ENCODE measurements at places on chromosomes 7 and 10.

GRCh38 chr10:115129752-115130151, 36.6 kb downstream of the ATRNL1 start:
- no peak for DNase-seq

GRCh38 chr7:149245744-149246143, 6.3 kb downstream of the ZNF212 start:
- DNase-seq = no peak

GRCh38 chr7:134639683-134640279, 6.9 kb upstream of the BPGM start:
- no peak for DNase-seq

DNA sequence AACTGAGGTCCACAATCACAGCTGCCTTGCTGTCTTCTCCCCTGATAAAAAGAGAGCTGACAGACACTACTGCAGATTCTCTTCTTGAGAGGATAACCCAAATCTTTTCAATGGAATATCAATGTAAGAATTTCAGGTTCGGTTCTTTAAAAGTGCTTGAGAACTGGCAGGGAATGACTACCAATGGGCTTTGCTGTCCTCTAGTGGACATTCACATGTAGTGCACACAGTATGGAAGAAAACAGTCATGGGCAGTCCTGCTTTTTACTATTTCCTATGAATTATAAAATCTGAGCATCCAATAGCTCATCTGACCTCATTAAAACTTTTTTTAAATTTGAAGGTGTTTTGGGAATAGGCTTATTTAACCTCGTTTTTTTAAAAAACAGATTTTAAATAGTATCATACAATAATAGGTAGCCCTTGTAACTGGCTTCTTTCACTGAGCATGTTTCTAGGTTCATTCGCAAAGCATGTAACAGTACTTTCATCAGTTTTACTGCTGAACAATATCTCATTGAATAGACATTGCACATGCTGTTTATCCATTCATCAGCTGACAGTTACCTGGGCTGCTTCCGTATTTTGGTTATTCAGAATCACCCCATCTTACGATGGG, 18.3 kb downstream of the FZD9 start:
- DNase-seq = no peak

GRCh38 chr10:77285529-77286182, 352.0 kb downstream of the KCNMA1 start:
- DNase-seq = no peak

GRCh38 chr7:40008223-40008815, 58.3 kb downstream of the CDK13 start:
- DNase-seq = no peak

DNA sequence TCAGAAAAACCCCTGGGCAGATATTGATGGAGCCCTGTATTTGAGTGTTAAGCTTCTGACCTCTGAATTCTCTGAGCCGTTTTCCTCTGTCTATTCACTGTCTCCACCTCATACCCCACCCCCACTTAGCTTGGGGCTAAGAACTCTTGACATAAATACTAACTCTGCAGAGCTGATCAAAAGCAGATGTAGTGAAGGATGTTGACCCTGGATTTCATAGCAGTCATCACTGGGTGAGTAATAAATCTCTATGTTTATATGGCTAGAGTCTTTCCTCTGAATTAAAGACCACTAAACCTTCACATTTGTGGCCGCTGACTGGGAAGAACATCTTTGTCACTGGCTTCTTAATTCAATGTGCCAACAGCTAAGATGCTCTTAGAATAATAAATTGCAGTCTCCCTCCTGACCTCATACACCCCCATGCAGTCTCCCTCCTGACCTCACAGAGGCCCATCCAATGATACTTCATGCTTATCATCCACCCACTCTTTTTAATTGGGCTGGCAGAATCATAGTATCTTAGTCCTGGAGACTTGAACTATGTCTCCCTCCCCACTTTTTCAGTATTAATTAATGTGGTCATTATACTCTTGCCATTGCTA, 78.0 kb upstream of the MACROH2A2 start:
- DNase-seq = no peak

DNA sequence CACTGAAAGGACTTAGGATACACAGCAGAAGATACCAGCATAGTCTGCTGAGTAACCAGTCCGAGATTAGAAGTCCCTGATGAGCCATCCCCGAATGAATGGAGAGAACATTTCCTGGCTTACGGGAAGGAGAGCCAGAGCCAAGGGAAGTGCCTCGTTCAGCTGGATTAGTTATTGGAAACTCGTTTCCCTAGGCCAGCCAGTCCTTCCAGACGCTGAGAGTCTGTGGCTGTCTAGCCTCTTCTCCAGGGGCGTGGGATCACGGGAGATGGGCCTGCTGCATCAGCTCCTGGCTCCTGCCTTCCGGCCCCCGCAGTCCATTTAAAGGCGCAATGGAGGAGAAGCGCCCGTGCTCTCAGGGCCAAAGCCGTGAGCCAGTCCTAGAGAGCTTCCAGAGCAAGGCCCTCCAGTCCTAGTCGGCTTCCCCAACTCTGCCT, 712.8 kb downstream of the PARD3 start:
- DNase-seq = no peak

- no peak for DNase-seq
Measured at GRCh38 chr7:120729245-120729644, 128.7 kb downstream of the TSPAN12 start.

- DNase-seq = peak; percentile 71
Measured at GRCh38 chr7:157685430-157686284, 348.9 kb downstream of the DNAJB6 start.

GRCh38 chr10:103584216-103585010, 90.9 kb downstream of the NEURL1 start:
- no peak for DNase-seq

- DNase-seq = peak; percentile 50
Measured at GRCh38 chr7:157009170-157009777, 1.2 kb downstream of the MNX1 start.

- no peak for DNase-seq
Measured at GRCh38 chr10:27145937-27146336, 8.2 kb downstream of the YME1L1 start.

GRCh38 chr7:103532955-103533354, 86.9 kb upstream of the SLC26A5 start:
- no peak for DNase-seq

DNA sequence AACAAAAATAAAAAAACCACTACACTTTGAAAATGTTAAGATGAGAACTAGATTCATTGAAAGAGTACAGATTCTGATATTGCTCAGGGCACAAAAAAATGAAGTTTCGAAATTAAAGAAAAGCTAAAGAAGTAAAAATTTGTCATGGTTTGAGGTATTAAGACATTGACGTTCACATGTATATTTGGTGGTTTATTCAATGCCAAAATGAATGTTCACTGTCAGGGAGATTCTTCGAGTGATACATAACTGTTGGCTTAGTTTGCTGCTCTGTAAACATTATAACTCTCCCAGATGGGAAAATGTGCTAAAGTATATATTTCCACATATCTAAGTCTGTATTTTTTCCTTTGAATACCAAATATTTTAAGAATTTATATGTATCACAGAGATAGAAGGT, 345.0 kb downstream of the SEMA3D start:
- no peak for DNase-seq

DNA sequence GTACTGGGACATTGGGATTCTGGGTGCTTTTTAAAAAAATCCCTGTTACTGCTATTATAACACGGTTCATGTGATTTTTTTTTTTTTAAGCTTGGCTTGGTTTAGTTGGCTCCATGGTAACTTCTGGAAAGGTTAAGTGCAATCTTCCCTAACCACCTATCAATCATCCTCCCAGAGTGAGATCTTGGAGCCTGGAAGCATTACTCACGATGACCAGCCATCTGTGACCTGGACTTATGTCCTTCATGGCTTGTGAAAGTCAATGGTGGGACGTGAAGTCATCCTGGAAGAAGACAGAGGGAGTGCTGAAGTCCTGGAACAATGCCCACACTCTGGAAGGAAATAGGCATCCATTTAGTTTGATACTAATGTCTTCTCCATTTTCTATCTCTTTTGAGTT, 135.5 kb upstream of the FRMD4A start:
- DNase-seq = no peak

- DNase-seq = no peak
Measured at GRCh38 chr10:107767185-107767584, 602.7 kb upstream of the SORCS1 start.

- no peak for DNase-seq
Measured at GRCh38 chr7:133040674-133041073, 41.2 kb downstream of the CHCHD3 start.

DNA sequence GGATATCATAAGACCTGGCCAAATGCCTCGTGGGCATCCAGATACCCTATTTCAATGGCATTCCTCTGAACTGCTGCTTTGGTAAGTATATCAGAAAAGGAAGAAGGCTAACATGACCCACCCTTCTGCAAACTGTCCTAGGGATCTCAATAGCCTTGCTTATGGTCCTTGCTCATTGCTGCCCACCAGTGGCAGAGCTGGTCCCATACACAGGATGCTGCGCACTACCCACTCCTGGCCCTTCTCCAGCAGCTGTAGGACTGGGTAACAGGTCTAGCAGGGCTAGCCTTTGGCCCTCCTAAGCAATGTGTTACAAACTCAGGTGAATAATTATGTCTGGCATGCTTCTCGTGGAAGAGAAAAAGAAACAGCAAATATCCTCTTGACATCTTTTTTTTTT, 72.5 kb downstream of the C10orf90 start:
- DNase-seq = peak; percentile 58

- no peak for DNase-seq
Measured at GRCh38 chr10:3312403-3312940, 139.9 kb upstream of the PITRM1 start.

DNA sequence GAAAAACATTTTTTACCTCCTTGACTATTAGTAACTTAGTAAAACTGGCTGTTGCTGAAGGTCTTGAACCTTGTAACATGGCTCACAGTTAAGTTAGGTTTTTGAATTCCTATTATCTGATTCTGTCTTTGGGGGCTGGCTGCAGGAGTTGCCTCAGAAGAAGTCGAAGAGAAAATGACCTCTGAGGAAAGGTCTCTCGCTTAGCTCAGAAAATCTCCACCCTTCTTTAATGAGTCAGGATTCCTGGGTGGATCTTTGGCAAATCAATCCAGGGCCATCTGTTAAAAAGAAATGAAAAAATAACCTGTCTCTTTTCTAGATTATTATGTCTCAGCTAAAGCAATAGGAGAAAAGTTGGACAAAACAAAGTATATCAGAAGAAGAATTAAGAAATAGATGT, 267.8 kb upstream of the SEMA3C start:
- no peak for DNase-seq

GRCh38 chr7:34750209-34750608, 92.2 kb downstream of the NPSR1 start:
- DNase-seq = no peak

- no peak for DNase-seq
Measured at GRCh38 chr10:80281784-80282765, 7.4 kb downstream of the MAT1A start.

DNA sequence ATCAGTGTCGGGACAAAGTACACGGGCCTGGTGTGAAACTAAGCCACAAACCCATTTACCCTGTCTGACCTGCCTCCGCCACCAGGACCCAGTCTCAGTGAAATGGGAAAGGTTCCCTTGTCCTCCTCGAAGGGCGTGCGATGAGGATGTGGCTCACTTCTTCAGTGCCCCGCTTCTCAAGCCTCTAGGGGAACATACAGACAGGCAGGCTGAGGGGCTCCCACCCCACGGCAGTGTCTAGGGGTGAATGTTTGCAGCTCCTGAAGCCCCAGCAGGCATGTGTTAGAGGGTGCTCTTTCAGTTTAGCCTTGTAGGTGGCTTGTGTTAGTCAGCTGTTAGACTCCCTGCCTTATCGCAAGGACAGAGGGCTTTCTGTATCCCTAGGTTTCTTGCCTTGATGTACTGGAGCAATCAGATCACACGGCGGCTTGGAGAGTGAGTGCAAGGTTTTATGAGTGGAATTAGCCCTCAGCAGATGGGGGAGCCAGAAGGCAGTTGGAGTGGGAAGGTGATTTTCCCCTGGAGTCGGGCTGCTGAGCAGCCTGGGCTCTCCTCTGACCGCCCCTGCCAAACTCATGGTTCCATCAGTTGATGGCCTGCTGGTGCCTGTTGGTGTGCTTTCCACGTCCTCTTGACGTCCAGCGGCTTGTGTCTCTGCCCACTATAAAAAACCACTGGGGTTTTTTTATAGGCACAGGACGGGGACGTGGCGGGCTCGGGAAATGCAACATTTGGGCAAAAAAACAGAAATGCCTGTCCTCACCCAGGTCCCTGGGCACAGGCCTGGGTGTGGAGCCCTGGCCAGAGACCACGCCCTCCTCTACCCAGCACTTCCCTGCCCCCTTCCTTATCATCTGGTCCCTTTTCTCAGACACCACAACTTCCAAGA, 759 bp downstream of the NUDT1 start:
- no peak for DNase-seq

DNA sequence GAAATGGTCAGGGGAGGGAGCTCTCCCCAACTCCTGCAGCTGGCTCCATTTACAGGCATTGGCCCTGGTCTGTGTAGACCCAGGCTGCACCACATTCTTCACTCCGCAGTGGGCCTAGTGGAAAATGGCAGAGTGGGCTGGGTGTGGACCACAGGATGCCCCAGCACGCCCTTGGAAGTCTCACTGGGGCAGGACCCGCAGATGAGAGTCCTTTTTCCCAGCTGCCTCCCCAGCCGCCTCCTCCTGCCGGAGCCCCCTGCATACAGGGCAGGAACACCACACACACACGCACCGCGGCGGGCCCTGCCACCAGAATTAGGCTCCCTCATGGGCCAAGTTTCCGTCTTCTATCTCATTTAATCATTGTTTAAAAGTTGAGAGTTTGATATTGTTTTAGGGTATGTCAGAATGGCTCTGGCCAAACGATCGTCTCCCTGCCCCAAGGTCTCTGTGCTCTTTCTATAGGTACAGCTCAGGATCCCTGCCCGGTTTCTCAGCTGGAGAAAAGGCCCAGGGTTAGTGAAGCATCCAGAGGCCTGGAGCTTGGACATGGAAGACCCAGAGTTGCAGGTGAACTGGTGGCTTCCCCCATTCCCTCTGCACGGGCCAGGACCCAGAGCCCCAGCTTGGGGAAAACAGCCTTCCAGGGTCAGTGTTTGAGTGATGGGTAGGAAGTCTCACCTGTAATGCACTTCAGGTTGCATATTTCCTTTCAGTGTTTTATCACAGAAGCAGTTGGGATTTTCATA, 42.0 kb downstream of the ZNF467 start:
- DNase-seq = no peak

DNA sequence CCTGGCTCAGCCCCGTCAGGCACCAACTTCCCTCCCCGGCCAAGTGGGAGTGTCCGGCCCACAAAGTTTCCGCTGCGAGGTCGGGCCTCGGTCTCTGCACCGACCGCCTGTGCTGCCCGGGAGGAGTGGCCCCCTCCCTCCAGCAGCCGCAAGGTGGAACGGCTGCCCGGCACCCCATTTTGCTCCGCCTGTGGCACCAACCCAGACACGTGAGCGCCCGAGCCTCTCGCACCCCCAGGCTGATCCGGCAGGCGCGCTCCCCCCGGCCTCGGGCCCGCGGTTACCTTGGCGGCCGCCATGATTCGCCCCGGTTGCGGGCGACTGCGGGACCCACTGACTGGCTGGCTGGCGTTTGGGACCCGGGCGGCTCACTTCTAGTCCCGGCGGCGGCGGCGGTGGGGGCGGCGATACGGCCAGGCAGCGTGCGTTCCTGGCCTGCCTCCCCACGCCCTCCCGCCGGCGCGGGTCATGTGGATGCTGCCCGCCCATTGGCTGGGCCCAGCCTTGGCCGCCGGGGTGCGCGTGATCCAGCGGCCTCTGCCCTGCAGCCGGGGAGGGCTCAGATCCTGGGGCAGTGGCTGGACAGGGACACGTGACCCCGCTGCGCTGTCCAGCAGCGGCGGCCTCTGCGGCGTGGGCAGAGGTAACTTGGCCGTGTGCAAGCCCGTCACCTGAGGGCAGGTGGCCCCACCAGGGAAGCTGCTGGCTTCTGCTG, at the start of gene SLC25A13:
TSS of gene SLC25A13 (minus strand) at position 441 of the 715 bp plus-strand sequence. CDS start at position 299, 142 bp downstream.
- DNase-seq = peak; percentile 93

GRCh38 chr7:80829527-80829926, 89.3 kb downstream of the SEMA3C start:
- no peak for DNase-seq

GRCh38 chr7:72404743-72405142, 7.4 kb downstream of the CALN1 start:
- no peak for DNase-seq
